ENCODE measurements at places on chromosomes 12 and 14. TPM values are rescaled to one million over a fixed set of nuclear protein-coding genes. Genes with fewer than 3 reads are reported as not detected.

- DNase-seq: no peak
Observed at GRCh38 chr12:99066726-99067125, 421.6 kb downstream of the APAF1 start.

GRCh38 chr14:65170768-65171507 is 68.6 kb upstream of the MAX start:
- no peak for DNase-seq

DNA sequence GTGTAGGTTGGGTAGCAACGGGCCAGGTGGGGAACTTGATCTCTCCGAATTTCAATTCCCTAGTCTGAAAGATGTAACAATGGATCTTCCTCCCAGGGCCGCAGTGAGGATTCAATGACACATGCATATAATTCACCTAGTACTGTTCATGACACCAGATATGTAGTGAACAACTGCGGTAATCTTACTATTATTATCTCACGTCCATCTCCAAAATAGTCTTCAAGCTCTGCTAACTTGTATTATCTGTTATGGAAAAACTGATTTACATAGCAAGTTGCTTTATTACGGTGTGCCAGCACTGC is 26.4 kb downstream of the MOK start:
- DNase-seq: no peak

OR6C2 gene
- total RNA-seq: not detected

SOCS2 gene
- total RNA-seq: 30.9 TPM

- DNase-seq: no peak
Observed at GRCh38 chr12:62933220-62933601, 1.7 kb downstream of the PPM1H start.

- no peak for DNase-seq
Observed at GRCh38 chr12:109817627-109818231, 15.5 kb downstream of the TRPV4 start.

DNA sequence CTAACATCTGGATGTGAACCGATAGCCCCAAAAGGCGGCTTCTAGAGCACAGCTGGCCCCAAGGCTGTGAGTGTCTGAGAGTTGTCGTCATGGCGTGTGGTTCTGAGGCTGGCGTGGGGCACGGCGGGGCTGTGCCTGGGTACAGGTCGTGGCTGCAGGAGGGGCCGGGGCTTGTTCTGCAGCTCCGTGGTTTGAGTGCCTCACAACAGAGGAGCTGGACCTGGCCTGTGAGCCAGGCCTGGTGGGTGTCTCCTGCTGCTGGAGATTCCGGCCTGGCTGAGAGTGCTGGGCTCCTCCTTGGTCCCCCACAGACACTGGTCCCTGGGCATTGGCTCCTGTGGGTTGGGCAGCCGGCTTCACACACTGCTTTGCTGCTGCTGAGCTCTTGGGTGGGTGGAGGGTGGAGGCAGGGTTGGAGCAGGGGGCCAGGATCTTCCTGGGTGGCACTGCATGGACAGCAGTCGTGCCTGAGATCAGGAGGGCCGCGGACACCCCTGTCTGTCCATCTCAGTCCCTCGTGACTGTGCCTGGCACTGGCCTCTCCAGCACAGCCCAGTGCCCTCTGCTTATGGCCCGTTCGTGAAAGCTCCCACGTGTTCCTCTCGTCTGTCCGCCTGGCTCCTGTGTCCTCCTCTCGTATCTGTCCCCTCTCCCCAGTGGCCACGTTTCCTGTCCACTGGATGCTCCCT is 31.8 kb upstream of the TEX22 start:
- no peak for DNase-seq

- peak; percentile 28 for DNase-seq
Observed at GRCh38 chr14:91284146-91284790, 39.8 kb upstream of the GPR68 start.

DNA sequence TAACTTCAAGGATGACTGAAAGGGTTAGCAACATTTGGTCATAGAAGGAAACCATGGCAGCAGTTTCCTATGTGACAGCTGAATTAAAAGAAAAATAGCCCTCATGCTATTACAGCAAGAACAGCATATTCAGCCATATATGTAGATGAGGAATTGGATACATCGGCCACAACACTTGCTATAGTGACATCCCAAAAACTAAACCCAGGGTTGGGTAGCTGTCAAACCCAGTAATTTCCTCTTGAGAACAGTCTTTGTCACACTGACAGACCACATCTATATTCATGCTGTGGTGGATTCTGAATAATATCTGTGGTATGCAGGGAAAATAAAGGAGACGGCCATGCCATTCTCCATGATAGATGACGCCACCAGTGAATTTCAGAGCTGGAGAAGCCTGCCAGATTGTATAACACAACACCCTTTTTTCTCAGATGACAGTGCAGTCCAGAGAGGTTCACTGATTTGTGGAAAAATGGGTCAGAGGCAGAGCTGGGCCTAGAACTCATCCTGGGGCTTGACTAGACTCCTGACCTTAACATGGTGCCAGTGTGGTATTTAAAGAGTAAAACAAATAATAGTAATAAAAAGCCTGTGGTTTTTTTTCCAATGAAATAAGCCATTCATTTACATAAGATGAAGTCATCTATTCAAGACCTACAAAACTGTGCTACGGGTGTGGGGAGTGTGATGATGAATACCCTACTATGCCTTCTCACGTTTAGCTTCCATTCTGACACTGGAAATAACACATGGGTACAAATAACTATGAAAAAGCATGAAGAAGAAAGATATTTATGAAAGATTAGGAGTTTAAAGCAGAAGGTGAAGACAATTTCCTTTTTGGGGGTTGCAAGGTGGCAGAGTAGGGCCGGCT is 32.3 kb downstream of the EFCAB11 start:
- DNase-seq: peak; percentile 34
